ENCODE measurements at places on chromosomes 2 and 18.

GRCh38 chr2:102345329-102345920 lies 10.2 kb upstream of the IL18R1 start:
- no peak for DNase-seq

GRCh38 chr2:124424074-124424473 lies 399.0 kb downstream of the CNTNAP5 start:
- no peak for DNase-seq

DNA sequence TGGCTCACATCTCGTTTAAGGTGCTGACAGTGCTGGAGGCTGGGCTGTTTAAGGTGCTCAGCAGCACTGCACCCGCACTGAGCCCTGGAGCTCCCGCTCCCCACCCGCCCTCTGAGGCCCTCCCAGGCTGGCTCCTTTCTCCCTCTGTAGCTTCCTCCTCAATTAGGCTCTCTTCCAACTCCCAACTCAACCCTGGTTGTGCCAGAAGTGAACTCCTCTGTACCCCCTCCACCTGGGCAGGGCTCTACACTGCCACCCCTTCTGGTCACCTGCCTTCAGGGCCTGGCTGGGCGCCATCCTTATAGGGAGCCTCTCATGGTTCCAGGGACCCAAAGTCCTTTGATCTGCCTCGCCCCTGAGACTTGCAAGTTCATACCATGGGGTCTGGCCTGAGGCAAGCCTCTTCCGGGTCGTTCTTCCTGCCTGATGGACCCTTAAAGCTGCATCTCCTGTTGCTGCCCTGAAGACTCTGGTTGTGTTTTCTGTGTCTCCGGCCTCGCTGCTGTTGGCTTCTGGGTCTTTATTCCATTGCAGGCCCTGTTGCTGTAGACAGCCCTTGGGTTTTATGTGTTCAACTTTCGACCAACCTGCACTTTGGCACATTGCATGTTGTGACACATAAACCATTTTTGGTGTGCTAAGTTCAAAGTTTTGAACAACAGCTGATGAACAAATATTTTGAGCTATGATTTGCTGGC lies 199.6 kb downstream of the LDLRAD4 start:
- DNase-seq, result no peak

GRCh38 chr2:221529943-221530652 lies 42.0 kb downstream of the EPHA4 start:
- peak; percentile 63 for DNase-seq

GRCh38 chr2:43178602-43179542 lies 47.5 kb downstream of the ZFP36L2 start:
- peak; percentile 59 for DNase-seq

GRCh38 chr2:221529177-221529942 lies 42.7 kb downstream of the EPHA4 start:
- no peak for DNase-seq

DNA sequence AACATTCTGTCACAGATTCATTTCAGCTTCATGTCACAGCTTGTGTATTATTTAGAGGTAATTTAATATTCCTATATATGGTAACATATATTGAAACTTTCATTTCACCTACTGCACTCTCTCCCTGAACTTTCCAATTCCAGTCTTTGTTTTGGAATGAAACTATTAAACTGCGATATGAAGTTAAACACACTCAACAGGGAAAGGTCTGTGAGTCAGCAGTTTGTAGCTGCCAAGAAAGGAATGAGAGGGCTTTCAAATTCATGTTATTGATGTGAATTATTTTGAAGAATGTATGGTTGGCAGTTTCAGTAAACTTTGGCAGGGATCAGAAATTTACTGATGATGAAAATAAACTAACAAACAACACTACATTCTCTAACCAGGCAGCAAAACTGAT lies 148.3 kb downstream of the HNMT start:
- no peak for DNase-seq

DNA sequence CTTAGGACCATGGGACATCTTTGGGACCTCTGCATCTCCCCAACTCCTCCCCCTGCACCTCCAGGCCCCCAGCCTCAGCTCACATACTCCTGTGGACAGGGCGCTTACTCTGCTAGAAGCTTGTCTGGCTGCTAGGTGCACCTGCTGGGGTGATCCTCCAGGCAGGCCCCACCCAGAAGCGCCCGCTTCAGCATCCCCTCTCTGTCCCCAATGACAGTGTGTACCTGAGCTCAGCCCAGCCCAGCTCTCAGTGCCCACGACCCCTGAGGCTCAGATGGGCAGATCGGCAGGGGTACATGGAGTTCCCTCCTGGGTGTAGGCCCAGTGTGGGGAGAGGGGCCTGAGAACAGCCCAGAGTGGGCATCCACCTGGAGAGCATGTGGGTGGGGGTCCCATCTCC lies 5.9 kb downstream of the TEKT4 start:
- no peak for DNase-seq

GRCh38 chr18:5894611-5895298 lies 567 bp downstream of the TMEM200C start:
- DNase-seq, result no peak

- no peak for DNase-seq
Observed at GRCh38 chr2:85854166-85854509, 34.7 kb downstream of the ST3GAL5 start.

DNA sequence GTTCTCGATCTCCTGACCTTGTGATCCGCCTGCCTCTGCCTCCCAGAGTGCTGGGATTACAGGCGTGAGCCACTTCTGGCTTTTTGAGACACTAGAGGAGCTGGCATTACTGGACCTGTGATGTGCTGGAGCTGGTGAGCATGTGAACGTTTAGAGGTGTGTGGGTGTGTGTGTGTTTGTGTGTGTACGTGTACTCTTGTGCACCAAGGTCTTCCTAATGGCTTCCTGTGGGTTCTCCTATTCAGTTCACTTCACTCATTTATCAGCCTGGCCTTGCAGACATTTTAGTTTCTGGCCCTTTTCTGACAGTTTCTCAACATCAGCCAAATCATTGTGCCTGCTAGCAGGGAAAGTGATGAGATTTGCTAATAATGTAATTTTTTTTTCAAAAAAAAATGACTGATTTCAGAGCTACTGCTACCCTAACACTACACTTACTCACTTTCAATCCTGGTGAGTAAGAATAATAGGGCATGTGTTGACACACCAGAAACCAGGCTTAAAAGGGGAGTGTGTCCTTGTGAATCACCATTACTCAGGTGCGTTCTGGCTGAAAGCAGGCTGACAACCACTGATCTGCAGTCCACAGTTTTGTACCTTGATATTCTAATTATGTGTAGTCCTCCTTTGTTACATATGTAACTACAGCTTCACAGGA lies 41.0 kb upstream of the ACTR3 start:
- no peak for DNase-seq

- no peak for DNase-seq
Observed at GRCh38 chr2:229712136-229712535, 2.2 kb downstream of the DNER start.

GRCh38 chr2:117933884-117934354 lies 80.0 kb downstream of the CCDC93 start:
- no peak for DNase-seq

- no peak for DNase-seq
Observed at GRCh38 chr18:40866968-40867367, 1088.1 kb upstream of the PIK3C3 start.

- DNase-seq, result no peak
Observed at GRCh38 chr2:177320596-177320995, 56.1 kb upstream of the NFE2L2 start.

DNA sequence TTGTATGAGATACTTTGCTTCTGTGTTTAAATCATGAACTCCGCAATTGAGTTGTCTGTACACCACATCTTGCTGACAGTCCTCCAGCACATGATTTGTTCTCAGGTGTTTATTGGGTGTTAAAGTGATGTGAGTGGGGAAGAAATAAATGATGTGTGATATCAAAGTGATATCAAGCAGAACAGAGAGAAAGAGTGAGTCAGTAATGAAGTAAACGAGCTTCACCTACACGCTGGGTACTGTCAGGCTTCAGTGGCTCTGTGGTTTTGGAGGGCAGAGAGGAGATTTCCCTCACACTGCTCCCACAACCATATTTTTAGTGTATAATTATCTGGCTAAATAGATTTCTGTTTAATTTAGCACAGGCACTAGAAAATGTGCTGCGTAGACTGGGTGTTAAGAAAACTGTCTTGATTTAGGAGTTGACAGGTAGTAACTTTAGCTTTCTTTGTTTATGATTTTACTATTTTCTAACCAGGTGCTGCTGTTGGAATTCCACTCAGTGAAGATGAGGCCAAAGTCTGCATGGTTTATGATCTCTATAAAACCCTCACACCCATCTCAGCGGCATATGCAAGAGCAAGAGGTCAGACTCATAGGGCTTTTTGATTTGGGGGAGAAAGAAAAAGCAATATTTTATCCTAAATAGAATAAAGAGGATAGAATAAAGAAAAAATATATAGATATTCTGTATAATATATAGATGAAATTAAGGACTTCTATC lies 21.2 kb downstream of the ATIC start:
- no peak for DNase-seq

DNA sequence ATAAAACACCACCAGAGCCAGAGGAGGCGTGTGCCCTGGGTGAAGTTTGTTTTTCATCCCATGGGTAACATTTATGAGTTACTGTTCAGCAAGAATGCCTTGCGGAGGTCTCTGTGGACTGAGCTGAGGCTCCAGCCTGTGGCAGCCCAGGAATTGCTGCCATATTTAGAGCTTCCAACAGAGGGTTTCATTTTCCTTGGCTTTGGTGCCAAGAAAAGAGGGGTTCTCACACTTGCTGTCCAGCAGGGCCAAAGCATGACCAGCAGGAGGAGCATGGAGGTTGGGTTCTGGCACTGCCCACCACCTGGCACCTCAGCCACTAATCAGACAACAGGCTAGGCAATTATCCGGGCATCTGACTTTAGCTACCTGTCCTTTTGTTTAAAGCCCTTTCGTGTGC lies 36.7 kb downstream of the EPAS1 start:
- no peak for DNase-seq

GRCh38 chr2:48048476-48049171 lies 142.3 kb upstream of the FBXO11 start:
- DNase-seq, result no peak

DNA sequence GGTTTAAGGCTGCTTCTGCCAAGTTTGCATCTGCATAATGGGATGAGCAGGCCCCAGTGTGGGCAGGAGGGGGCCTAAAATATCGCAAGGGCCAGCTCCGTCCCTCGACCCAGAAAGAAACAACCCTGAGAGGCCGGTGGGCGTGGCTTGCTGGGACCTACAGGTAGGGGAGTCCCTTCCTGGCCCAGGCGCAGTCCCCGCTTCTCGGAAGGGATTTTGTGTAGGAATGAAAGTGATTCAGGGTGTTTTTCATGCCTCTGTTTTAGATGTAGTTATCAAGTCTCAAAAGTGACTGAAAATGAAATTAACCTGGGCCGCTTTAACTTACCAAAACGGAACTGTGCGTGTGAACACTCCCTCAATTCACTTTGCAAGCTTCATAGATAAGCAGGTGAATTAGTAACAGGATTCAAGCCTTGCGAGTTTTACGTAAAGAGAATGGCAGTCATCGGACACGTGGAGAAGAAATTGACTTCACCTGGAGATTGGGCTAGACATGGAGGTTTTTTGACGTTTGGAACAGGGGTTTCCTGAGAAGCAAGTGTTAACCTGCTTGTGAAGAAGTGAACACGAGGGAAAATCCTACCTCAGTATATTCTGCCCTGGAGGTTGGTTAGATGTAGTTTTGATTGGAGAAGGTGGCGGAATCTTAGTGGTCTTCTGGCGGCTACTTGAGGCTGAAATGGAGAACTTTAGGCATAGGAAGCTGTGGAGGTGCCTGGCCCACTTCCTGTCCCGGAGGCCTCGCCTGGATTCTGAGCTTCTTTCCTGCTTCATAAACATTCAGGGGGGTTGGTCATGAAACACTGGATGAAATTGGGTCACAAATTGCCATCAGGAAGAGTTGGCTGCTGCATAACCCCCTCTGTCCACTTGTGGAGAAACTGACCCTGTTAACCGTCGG lies 1.7 kb downstream of the NCK2 start:
- no peak for DNase-seq

DNA sequence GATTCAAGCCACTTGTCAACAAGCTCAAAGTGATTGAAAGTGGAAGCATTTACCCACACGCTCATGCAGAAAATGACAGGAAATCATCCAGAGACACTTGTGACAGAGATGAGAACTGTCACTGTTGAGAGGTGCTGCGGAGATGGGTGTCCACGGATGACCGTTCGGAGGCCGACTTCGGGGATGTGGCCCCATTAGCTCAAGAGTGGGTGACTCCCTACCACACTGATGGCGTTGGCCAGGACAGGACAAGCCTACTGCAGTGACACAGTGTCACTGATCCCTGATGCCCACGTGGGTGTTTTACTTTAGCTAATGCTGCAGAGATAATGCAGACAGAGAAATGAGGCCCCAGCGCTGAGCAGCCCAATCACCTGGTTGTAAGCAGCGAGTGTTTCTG lies 81.5 kb upstream of the YWHAQ start:
- DNase-seq, result no peak

GRCh38 chr2:134727385-134727784 lies 8.6 kb upstream of the TMEM163 start:
- no peak for DNase-seq

- DNase-seq, result peak; percentile 27
Observed at GRCh38 chr18:77207540-77207939, 42.1 kb upstream of the GALR1 start.

- no peak for DNase-seq
Observed at GRCh38 chr18:10458691-10459090, 4.3 kb downstream of the APCDD1 start.

DNA sequence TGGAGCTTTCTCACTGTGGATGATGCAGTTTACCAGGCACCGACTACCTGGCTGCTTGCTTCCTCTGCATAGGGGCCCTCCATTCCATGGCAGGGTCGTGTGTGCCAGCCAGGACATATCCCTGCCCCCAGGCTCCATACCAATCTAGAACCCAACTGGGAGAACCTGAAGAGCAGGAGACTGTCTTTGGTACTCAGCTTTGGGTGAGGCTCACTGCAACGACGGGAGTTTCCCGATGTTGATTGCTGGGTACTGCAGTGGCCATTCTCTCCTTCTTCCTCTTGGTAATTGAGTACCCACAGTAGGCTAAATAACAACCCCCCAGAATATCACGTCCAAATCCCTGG lies 133.3 kb upstream of the SERTAD2 start:
- DNase-seq, result no peak

DNA sequence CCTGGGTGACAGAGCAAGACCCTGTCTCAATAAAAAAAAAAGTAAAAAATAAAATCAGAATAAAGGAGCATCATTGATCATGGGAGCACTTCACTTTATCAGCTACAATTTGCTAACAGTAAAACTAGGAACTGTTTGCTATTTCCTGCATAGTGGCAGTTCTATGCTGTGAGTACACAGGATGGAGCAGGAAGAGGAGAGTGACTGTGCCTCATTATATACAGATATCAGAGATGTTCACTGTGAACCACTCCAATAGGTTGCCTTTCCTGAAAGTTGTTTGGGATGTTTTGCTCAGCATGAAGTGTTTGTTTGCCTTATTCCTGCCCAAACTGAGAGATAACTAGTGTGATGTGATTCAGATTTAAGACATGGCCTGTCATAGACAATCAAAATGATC lies 151.4 kb upstream of the EPAS1 start:
- no peak for DNase-seq
